ENCODE measurements at places on chromosomes 2 and 18.

- no peak for DNase-seq
Observed at GRCh38 chr18:50819027-50819727, 639 bp downstream of the MRO start.

DNA sequence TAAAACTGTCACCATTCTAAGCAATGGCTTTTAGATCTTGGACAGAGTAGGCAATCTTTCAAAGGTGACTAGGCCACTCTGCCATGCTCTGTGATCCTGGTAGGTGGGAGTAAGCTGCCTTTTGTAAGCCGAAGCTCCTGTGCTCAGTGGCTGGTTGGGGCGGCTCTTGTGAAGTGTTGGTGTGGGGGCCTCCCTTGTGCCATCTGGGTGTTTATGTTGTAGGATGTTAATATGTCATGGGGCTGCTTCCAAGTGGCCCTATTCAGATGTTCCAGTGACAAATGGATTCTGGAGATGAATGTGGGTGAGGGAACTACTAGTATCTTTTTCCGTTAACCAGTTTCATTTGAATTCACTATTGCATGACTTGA, 116.8 kb upstream of the SPRED2 start:
- DNase-seq, result no peak

DNA sequence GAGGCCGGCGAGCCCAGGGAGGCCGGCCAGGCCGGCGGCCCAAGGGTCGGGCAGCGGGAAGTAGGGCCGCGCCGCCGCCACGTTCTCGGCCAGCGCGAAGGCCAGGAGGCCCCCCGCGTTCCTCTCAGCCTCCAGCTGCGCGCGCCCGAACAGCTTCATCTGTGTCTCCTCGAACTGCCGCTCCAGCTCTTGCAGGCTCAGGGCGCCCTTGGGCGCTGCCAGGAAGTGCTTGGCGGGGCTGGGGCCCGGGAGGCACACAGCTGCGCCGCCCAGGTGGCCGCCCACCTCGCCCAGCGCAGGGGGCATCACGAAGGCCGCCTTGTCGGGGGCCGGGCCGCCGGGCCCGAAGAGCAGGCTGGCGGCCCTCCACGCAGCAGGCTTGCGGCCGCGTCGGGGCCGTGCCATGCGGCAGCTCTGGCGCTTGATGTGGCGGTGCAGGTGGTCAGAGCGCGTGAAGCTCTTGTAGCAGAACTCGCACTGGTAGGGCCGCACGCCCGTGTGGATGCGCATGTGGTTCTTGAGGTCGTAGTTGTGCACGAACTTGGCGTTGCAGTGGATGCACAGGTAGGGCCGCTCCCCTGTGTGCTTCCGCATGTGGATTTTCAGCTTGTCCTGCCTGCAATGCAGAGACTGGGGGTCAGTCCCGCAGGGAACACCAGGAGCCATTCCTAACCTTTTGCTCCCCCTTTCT, 99.0 kb upstream of the SMAD2 start:
- DNase-seq, result no peak

- no peak for DNase-seq
Observed at GRCh38 chr2:170711774-170712652, 3.1 kb upstream of the SP5 start.

DNA sequence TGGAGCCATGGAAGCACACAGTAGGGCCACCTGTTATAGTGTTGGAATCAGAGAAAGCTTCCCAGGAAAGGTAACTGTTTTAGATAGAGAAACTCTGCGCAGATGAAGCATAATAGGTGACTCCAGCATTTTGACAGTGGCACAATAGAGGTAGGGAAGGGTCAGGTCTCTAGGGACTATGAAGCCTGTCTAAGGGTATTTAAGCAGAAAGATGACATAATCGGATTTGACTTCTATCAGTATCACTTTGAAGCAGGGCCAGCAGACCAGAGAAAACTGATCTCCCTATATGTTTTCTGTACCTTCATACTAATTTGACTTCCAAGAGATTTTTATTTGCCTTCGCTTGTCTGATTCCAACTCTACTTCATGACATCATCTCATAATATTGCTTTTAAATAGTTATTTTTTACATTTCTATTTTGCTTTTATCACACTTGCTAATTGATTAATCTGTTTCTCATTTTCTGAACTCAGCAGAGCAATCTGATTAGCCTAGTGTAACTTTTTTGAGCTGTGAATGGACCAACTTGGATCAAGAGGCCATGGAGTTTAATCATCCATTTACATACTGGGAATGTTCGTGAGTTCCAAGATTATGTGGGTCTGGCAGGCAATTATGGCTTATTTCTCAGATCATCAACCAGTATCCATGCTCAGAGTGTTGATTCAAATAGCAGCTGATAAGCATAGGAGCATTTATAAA, 8.4 kb upstream of the HIBCH start:
- DNase-seq, result no peak

GRCh38 chr18:35729991-35730668, 148.6 kb downstream of the GALNT1 start:
- DNase-seq, result no peak

GRCh38 chr2:48320742-48321141, 209.2 kb upstream of the STON1 start:
- DNase-seq, result no peak

- no peak for DNase-seq
Observed at GRCh38 chr2:199868431-199869226, 17.6 kb upstream of the FTCDNL1 start.

- no peak for DNase-seq
Observed at GRCh38 chr2:3233877-3234276, 143.7 kb downstream of the EIPR1 start.

DNA sequence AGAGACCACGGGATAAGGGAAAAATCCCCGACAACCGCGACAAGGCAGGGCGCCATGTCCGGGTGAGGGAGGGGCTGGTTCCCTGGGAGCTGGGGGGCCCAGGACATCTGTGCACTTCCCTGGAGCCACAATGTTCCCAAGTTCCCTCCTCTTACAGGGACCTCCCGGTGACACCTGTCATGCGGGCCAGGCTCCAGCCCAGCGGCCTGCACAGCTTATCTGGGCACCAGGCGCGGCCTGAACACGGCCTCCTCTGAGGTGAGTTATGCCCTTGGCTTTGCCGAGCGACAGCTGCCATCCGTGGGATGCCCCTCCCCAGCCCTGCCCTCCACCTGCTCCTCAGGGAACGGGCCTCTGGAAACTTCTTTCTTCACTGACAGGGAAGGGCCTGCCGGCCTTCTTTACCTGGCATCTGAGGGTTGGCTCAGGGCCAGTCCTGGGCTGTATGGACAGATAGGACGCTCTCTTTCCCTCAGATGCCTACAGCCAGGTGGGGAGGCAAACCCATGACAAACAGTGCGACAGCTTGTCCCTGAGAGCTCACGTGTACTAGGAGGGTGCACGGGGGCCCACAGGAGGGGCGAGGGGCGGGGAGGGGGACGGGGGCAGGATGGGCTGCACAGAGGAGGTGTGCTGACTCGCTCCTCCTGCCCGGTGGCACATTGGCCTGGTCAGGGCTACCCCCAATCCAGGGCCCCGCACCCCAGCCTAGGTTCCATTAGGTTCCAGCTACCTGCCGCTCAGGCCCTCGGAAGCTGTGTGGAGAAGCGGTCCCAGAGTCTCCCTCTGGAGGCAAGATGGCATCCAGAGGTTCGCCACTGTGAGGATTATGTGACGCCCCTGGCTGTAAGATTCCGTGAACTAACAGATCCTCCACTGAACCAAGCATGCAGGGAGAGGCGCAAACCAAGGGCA, 34.9 kb upstream of the HPCAL1 start:
- no peak for DNase-seq

- DNase-seq, result no peak
Observed at GRCh38 chr2:48845684-48846083, 90.2 kb upstream of the LHCGR start.

DNA sequence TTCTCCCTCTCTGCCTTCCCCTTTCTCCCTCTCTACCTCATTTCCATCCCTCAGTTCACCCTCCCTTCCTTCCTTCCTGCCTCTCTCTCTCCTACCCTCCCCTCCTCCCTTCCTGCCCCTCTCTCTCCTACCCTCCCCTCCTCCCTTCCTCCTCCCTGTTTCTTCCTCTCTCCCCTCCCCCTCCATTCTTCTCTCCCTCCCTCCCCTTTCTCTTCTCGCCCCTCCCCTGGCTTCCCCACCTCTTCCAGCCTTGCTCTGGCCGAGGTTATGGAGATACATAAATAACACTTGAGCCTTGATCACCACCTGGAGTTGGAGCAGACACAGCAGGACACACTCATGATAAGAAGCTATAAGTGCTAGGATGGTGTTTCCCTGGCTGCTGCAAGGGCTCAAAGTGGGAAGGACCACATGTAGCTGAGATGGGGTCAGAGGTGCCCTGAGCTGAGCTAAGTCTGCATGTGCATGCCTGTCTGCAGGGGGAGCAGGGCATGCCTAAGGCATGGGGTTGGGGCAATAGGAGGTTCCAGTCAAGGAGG, 326.1 kb upstream of the HS6ST1 start:
- peak; percentile 73 for DNase-seq

- no peak for DNase-seq
Observed at GRCh38 chr2:43132683-43133301, 93.6 kb downstream of the ZFP36L2 start.

- no peak for DNase-seq
Observed at GRCh38 chr18:59923539-59924196, 23.9 kb downstream of the PMAIP1 start.

GRCh38 chr2:46816846-46817726, 98.5 kb downstream of the MCFD2 start:
- DNase-seq, result no peak

GRCh38 chr18:58496937-58497336, 132.0 kb downstream of the ALPK2 start:
- DNase-seq, result no peak

DNA sequence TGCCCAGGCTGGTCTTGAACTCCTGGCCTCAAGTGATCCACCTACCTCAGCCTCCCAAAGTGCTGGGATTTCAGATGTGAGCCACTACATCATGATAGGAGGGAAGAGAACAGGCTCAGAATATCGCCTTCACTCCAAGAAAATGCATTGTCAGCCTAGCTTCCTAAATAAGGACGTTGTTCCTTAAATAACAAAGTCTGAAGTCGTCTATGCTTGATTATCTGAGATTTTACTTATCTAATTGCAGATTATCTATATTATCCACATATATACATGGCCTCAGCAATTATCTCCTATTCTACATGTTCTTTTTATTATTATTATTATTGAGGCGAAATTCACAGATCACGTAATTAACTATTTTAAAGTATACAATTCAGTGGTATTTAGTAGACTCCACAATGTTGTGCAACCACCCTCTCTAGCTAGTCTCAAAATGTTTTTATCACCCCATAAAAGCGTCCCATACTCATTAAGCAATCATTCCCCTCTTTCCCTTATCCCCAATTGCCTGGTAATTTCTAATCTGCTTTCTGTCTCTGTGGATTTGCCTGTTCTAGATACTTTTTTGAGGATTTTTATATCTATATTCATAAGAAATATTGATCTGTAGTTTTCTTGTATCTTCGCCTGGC, 95.1 kb upstream of the RFX8 start:
- no peak for DNase-seq

DNA sequence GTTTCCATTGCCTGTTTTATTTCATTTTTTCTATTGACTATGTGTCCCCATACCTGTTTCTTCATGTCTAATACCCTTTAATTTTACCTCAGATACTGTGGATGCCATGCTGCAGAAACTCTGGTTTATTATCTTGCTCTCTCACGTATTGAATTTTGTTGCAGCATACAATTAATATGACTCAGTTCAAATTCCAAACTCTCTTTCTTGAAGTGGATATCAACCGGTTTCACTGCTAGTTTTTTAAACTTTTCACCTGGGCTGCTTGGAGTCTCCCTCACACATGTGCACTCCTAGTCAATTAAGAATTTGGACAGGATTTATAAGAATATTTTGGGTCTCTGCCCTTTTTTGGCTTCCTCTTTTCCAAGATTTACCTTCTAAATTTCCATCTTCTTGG, 70.6 kb upstream of the CAPN13 start:
- no peak for DNase-seq

- no peak for DNase-seq
Observed at GRCh38 chr2:37622450-37623100, 48.9 kb downstream of the CDC42EP3 start.

GRCh38 chr2:51795248-51795888, 763.4 kb upstream of the NRXN1 start:
- peak; percentile 57 for DNase-seq

DNA sequence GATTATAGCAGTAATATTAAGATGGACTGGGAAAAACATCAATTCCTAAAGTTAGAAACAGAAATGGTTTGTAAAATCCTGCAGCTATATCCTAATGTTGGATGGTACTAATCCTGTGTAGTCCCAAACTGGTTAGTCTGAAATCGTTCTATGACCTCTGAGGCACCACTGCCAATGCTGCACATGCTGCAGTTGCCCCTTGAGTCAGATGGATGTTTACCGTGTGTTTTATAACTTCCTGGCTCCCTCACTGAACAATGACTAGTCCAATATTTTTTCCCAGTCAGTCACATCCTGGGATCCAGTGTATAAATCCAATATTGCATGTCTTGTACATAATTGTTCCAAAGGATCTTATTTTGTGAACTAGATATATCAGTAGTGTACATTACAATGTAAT, 226.7 kb upstream of the PKDCC start:
- no peak for DNase-seq

DNA sequence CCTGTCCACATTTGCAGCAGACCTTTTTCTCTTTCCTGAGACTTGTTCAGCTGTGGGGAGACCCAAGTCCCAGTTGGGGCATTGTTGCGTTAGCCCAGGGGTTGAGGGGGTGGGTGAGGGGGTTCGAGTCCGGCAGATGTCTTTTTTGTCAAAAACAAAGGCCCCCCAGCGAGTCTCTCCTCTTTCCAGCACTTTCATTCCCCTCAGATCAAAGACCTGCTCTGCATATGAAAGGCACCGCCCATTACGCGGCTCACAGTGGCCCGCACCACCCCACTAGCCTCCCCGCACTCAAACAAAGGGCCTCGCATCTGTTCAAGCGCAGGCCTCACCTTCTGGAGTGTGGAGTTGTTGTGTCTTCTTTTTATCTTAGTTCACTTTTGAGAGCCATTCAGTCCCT, 25.2 kb downstream of the TRABD2A start:
- no peak for DNase-seq

DNA sequence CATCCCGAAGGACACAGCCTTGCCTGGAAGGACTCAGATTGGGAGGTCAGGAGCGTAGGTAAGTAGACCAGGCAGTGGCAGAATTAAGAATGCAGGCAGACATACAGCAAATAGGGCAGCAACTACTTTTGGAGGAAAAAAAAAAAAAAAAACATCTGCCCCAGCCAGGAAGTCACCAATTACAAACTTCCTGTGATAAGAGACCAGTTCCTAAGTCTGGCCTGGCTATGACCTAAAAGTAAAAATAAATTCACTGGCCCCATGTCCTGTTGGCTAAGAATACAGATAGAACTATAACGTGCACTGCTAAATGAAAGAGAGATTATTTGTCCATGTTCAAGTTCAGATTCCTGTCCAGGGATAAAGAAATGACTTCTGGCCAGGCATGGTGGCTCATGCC, 45.2 kb upstream of the NOSTRIN start:
- no peak for DNase-seq

DNA sequence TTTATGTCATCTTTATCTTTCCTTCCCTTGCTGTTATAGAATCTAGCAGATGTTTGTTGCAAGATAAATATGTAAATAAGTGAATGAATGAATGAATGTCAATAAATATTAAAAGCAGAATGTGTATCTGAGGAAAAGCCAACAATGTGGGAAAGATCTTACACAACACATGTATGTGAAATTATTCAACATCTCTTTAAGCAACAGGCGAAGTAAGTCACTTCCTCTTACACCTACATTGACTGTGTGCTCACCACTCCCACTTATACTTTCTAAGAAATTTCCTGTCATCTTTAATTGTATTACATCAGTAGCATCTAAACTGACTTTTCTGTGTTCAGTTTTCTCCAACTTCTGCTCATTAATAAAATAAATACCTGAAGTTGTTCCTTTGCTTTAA, 43.0 kb downstream of the RAD51AP2 start:
- DNase-seq, result no peak

All from iPS DF 6.9 (cell line).